HS-5 (cell line): ENCODE measurements at places on chromosomes 2 and 18.
A peak's percentile ranks its signal among the peaks of the same experiment; 100 is the strongest.

- no peak for DNase-seq
Measured at GRCh38 chr18:48787203-48788151, 163.3 kb downstream of the SMAD7 start.

- DNase-seq: no peak
Measured at GRCh38 chr2:241072553-241073165, 29.4 kb downstream of the MTERF4 start.

DNA sequence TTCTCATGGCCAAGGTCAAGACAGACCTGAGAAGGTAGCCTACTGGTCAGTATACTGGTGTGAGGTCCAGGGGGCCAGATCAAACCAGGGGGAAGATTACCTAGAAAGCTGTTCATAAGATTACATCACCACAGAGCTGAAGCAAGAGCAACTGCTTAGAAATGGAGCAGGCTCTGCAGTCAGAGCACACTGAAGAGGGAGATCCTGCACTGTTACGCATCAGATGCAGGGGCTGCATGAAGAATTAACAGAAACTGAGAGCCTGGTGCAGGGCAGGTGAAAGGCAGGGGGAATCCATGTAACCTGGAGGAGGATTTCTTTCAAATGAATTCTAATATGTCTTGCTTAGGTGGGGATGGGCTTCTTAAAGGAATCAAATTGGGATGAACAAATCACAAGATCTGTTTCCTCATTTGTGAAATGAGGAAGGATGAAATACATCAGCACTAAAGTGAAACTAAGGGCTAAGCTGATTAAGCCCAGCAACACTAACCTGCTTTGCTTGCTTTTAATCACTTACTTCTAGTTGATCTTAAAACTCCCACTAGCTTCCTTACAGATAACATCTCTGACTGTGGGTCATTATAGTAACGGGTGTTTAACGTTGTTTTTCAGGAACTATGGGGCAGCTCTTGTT is 74.3 kb upstream of the ADAM23 start:
- DNase-seq: no peak

DNA sequence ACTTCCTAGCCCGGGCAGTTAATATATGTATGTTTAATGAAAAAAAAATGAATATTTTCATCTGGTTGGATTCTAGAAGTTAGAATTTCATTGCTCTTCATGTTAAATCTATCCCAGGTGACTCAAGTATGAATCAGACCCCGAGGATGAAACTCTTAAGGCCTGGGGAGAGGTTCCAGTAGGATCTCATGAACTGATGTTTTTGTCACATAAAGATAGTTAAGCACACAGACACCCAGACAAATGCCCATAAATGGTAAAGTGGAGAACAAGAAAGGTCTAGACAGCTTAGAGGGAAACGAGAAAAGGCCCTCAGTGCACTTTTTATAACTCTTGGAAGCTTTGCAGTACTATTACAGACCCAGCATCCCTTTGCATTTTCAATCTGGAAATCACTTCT is 114.1 kb downstream of the RIF1 start:
- DNase-seq: peak; percentile 11

- DNase-seq: no peak
Measured at GRCh38 chr18:80204142-80204541, 43.2 kb downstream of the PARD6G start.

GRCh38 chr2:106359512-106359911 is 108.7 kb downstream of the RGPD3 start:
- DNase-seq: no peak

DNA sequence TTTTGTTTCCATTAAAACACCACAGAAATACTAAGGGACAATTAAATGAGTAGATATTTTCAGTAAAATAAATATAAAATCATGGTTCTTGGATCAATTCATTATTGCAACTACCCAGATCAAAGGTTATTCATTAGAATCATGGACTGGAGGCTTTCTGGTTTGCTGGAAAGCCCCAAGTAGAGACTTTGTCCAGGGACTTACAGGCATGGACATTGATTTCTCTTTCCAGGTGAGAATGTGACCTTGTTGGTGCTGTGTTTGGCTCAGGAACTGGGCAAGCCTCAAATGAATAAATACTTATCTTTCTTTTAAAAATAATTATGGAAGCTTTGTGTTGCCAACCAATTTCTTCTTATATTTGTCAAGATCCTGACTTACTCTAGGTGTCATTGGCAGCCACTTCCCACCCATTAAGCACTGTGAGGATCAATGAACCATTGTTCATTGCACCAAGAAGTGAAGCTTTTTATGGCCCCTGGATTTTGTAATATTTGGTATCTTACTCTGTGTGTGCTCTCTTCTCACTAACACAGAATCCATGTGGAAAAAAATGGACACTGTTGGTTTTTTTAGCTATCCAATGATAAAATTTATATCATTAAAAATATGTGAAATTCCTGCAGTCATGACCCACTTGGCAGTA is 205.8 kb upstream of the NRXN1 start:
- no peak for DNase-seq

DNA sequence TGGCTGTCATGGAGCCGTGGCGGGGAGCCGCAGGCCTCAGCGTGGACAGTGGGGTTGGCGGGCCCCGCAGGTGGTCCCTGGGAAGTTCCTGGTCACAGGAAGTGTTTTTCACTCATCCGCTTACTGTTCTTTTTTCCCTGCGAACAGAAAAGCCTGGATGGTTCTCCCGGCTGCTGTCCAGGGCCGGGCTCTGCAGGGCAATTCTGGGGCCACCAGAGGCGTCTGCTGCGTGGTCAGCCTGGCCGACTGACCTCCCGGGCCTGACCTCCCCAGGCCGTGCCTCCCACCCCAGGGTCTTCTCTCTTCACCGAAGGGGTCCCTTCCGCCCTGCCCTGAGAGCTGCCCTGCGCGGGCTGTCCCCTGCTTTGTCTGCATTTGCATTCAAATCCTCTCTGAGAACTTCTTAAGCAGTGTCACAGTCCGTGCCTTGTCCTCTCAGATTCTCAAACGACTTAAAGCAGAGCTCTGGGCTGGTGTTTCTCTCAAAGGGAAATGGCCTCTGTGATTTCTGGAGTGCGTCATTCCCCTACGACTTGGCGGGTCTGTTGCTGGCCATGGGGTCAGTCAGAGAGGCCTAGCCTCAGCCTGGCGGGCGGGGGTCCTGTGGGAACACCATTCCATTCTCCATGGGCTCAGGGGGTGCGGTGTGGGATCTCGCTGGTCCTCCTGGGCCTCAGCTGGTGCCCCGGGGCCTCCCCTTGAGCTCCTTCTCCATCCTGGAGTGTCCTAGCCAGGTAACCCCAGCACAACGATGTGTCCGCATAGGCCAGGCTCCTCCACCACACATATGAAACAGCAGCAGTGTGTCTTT is 38.3 kb downstream of the KLHL29 start:
- DNase-seq: no peak

- no peak for DNase-seq
Measured at GRCh38 chr2:43383533-43383932, 157.1 kb upstream of the ZFP36L2 start.

DNA sequence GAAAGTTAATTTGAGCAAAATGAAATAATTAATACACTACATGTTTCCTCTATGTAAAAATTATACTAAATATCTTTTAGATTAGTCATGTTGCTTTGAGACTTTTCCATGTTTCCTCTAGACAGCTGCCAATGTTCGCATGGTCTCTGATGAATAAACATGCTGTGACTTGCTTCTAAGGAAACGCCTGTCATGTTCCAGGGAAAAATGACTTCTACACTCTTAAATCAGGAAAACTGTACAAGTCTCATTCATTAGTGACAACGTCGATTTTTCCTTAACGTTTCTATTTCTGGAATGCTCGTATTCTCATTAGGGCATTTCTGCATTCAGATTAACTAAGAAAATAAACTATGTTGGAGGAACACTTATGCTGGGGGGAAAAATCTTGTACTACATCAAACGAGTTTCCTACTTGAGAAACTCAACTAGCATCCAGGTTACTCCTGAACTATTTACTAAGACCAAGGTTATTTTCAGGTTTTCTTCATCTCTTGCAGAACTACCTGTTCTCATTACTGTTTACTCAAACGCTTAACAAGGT is 1.6 kb downstream of the COBLL1 start:
- DNase-seq: peak; percentile 48

DNA sequence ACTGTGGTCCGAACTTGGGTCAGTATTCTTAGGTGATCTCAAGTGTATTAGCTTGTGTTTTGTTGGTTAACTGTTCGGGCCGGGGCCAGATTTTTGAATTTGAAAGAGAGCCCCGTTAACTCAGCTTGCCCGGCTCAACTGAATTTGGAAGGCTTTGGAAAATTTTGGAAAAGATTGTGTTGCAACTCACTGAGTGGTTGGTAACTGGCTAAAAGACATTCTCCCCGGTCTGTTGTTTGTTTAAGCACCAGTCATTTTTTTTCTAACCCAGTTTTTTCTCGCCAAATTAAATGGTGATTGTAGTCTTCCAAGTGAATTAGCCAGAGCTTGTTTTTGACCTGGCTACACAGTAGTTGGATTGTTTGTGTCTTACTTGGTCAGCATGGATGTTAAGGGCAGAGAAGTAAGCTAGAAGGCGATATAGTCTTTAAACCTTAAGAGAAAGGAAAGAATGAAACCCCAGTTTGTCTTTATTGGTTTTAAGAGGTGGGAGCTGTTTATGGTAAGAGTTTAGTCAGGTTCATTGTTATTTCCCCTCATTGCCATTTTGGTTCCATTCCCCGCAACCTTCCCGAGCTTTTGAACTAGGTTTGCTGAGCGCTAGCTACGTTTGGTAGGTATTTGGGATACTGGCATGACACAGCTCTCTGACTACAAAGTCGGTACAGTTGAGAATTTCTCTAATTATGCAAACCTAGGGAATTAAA is 2.4 kb downstream of the MAP4K4 start:
- DNase-seq: no peak

GRCh38 chr2:228556717-228557116 is 375.2 kb upstream of the SPHKAP start:
- DNase-seq: peak; percentile 46

DNA sequence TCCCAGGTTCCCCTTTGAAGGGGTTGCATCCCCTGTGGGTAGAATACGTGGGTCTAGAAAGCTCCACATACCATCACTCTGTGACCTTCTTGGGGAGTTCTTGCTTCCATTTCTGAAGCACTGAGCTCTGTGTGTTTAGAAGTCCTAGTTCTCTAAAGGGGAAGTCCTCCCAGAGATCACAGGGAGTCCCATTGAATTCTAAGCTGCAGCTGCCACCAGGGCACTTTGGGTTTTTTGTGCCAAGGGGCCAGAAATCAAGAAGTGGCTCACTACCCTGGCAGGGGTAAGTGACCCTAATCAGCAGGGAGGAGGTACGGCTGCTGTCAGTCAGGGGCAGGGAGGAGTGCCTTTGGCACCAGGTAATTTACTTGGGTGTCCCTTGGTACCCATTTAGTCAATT is 70.9 kb downstream of the EHD3 start:
- DNase-seq: no peak

- peak; percentile 42 for DNase-seq
Measured at GRCh38 chr2:188293601-188294351, 2.1 kb downstream of the GULP1 start.

DNA sequence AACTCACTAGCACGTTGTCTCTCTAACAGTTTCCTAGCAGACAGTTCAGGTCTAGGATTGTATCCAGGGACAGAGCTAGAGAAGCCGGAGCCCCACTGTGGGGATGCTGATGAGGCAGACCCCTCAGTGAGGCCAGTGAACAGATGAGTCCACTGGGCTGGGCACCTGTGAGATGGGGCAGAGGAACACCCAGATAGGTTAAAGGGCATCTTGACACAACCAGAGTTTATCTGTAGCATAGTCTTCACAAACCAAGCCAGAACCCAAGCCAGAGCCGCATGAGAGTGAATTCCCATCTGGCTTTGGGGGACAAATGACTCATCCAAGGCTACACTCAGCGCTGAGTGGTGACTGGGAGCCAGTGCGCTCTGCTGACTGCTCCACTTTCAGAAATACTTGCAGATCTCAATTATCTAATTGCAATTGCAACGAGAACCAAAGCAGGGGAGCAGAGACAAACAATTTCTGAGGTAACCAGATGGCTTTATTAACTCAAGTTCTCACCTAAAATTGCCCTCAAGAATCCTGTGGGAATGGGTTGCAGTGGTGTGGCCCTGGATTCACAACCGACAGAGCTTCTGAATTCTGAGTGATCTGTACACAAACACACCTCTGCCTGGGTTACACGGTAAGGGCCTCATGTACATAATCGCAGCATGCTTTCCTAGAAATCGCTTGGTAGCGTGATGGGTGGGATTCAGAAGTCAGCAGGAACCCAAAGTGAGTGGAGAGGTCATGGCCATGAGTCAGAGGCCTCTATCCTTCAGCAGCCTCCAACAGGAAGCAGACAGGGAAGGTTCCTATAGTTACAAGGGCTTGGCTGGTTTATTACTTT is 48.7 kb upstream of the MSH2 start:
- no peak for DNase-seq

- no peak for DNase-seq
Measured at GRCh38 chr2:84970210-84970867, 622 bp upstream of the KCMF1 start.

- no peak for DNase-seq
Measured at GRCh38 chr2:6071519-6071918, 379.3 kb downstream of the SOX11 start.

- no peak for DNase-seq
Measured at GRCh38 chr2:20381457-20381856, 30.8 kb upstream of the PUM2 start.

- no peak for DNase-seq
Measured at GRCh38 chr2:112916145-112916571, 5.2 kb downstream of the IL37 start.

DNA sequence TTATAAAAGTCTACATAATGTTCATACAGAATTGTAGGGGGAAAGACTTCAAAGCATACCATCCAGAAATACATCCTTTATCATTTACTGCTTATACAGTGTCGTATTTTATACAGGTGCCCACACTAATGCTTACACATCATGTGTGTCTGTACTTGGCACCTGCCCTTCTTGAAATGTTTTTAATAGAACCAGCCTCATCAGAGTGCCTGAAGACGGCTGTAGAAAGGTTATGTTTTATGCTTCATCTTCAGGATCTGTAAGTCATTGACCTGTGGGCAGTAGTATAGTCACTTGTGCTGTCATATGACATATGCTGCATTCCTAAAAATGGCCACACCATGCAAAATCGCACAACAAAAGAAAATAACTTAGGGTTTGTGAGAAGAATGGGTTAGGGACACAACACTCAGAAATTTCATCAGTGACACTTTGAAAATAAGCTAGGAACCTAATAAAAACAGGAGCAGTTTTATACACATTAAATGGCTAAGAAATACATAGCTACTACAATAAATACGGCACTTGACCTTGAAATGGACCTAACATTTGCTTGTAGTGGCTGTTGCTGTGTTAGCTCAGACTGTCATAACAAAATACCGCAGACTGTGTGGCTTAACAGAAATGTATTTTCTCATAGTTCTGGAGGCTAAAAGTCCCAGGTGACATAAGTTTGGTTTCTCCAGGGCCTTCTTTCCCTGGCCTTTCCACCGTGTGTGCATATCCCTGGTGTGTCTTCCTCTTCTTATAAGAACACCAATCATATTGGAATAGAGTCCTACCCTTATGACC is 112.6 kb downstream of the CERS6 start:
- no peak for DNase-seq

DNA sequence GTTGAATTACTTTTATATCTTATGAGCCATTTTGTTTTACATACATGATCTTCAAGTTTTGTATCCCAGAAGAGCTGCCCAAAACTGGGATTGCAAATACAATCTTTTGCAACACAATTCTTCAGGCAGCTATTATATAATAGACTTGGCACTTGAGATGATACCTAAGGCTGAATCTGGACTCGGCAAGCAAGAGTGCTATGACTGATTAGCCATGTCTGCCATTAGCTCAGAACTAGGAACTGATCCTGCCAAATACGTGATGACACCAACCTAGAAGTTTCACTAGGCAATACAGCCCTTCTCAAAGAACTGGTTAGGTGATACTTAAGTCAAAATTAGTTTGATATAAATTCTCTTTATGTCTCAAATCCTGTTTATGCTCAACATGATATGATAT is 619.6 kb downstream of the CPS1 start:
- DNase-seq: no peak

GRCh38 chr2:119178776-119179175 is 20.2 kb upstream of the C1QL2 start:
- DNase-seq: no peak
